Dorsolateral prefrontal cortex (tissue), 122 donors: ENCODE measurements at places on chromosomes 3 and 15. TPM values are rescaled to one million over a fixed set of nuclear protein-coding genes. Genes with fewer than 3 reads are reported as not detected.

- peak; percentile 53 for DNase-seq
Measured at GRCh38 chr15:92809880-92810361, 90.2 kb upstream of the CHD2 start.

GRCh38 chr3:83882701-83883100 is 1076.1 kb upstream of the CADM2 start:
- DNase-seq = no peak

DNA sequence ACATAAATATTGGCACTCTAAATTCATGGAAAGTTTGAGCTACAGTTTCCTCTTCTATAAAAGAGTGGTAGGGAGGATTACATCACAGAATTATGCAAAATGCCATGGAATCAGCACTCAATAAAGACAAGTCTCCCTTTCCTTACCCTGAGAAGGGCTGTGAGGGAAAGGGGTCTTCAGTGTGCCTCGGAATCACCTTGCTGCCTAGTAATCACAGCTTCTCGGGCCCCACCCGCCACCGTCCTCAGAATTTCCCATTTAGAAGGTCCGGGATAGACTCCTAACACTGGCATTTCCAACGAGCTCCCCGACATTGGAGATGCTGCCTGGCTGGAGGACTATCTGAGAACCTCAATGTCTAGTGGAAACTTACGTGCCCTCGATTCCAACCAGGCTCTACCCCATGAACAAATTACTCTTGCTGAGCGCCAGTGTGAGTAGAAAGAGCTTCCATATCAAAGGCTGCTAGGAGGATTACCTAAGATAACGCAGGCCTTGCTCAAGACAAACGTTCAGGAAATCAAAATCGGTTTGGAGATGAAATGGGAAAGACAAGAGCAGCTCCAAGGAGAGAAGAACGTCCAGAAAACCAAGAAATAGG is 92.1 kb upstream of the CHD2 start:
- DNase-seq = no peak

The P2RY14 gene
- total RNA-seq = 3.4 TPM

The TPRG1 gene
- 2.3 TPM for total RNA-seq

DNA sequence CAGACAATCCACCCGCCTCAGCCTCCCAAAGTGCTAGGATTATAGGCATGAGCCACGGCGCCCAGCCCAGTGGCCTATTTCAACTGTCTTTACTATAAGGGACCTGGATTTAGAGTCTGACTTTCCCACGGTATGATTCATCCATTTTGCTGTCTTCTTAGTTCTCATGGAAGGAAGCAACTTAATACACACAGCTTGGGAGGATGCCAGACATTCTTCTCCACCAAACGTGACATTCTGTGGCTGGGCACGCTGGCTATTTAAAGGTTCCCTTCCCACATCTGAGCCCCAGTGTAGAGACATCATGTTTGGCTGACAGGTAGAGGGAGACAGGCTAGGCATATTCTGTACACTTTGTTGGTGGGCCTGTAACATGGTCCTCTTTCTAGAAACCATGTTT is 26.2 kb downstream of the FAM43A start:
- DNase-seq = no peak

DNA sequence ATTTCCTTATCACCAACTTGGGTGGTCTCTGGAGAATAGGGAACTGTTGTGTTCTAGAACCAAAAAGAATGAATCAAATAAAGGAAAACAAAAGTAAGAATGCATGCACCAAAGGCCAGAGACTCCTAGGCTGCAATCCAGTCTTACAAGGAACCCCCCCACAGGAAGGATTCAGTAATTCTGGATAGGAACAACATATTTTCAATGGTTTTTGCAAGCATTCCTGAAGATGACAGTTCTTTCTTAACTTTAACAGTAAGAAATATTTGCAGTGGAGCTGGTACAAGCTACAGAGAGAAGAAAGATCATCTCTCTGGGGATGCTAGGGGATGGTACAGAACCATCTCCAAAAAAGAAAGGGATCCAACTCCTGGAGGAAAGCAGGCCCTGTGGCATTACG is 116.2 kb upstream of the CHRM5 start:
- DNase-seq = no peak
